ENCODE measurements at places on chromosomes 13 and 19.
A peak's percentile ranks its signal among the peaks of the same experiment; 100 is the strongest.

GRCh38 chr13:24866488-24866887 is 102.5 kb downstream of the RNF17 start:
- no peak for DNase-seq

DNA sequence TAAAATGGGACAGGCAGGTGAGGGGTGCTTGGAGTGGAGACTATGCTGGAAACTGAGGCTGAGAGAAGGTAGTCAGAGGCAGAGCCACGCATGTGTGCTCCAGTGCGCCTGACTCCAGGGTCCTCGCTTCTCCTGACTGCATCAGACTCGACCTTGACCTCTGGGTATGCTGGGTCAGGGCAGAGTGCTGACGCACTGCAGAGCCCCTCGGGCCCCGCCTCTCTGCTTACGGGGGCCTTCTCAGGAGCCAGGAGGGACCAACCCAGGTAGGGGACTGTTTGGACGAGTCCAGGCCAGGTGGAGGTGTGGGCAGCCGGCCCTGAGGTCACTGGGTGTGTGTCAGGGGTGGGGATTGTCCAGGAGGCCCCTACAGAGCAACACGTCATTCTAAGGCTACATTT is 22.9 kb upstream of the SLC7A10 start:
- no peak for DNase-seq

DNA sequence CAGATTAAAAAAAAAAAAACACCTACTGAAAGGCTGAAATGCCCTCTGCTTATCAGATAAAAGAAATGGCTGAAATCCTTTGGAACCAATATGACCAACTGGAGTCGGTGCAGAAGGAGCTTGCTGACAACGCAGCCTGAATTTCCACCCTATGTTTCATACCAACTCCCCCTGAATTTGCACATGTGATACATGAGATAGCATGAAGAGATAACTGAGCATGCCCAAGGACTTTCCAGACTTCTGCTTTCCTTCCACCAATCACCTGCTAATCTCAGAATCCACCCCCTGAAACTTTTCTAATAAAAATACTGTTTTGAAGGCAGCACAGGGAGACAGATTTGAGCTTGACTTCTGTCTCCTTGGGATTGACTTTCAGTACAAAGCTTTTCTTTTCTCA is 32.2 kb upstream of the WDFY2 start:
- DNase-seq: no peak

DNA sequence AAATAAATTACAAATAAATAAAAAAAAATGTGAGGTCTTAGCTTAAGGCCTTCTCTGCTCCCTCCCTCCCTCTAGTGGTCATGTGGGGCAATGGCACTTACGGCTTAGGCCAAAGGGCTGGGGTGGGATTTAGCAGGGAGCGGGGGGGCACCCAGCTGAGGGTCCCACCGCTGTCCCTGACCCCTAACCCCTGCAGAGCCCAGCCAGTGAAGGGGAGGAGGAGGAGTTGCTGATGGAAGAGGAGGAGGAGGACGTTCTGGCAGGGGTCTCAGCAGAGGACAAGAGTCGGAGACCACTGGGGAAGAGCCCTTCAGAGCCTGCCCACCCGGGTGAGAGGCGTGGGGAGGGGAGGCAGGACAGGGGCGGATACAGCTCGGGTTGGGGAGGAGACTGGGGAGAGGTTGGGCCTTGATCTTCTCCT is 9.3 kb downstream of the MPND start:
- peak; percentile 73 for DNase-seq

DNA sequence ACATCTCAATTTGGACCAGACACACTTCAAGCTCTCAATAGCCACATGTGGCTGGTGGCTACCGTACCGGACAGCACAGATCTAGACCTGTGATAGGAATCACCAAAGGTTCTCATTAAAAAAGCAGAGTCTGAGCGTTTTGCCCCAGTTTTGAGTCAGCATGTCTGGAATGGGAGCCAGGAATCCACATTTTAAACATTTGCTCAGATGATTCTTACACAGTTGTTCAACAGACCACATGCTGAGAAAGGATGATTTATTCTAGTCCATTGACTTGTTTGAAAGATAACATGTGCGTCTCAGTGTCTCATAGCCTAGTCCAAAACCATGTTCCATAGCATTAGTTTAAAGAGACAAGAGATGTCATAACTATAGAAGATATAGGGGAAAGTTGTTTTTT is 53.4 kb downstream of the FLT3 start:
- no peak for DNase-seq

DNA sequence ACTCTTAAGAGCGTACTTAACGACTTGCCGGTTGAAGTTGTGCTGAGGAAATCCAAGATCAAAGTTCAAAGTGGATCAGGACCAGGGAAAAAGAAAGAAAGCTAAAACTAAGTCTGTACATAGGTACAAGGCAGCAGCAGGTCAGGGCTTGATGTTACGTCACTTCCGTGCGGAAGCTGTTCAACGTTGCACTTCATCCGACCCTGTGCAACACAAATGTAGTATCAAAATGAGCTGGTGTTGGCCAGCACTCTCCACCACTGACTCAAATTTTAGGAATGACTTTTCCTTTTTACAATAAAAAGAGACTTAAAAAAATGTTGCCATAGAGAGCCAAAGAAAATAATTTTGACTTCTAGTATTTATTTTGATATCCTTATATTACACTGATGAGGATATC is 1315.4 kb downstream of the EFNB2 start:
- DNase-seq: no peak

- no peak for DNase-seq
Measured at GRCh38 chr19:4606921-4607678, 32.2 kb upstream of the TNFAIP8L1 start.

DNA sequence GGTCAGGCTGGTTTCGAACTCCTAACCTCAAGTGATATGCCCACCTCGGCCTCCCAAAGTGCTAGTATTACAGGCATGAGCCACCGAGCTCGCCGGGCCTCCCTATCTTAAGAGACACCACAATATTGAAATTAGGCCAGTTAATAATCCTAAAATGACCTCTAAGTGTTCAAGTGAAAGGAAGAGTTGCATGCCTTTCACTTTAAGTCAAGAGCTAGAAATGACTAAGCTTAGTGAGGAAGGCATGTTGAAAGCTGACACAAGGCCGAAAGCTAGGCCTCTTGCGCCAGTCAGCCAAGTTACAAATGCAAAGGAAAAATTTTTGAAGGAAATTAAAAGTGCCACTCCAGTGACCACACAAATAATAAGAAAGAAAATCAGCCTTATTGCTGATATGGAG is 144.5 kb upstream of the FNDC3A start:
- no peak for DNase-seq

GRCh38 chr19:35601971-35602370 is 10.6 kb upstream of the HAUS5 start:
- DNase-seq: no peak

DNA sequence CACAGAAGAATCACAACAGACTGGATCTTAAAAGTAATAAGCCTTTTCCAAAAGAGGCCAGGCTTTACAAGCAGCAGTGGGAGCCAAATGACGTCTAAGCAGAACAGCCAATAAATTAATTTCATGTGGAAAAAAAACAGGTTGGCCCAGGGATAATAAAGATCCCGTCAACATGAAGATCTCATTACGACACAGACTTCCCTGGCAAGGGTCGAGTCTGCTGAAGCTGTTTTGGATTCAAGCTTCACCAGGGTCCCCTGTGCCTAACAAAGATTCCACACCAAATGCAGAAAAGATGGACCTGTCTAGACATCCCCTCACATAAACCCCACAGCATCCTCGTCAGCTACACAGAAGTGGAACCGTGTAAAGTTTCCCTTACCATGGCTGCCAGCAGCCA is 215.1 kb upstream of the ZNF507 start:
- DNase-seq: no peak

- no peak for DNase-seq
Measured at GRCh38 chr13:34863360-34864135, 78.5 kb upstream of the NBEA start.

- DNase-seq: no peak
Measured at GRCh38 chr19:45657520-45658167, 10.4 kb upstream of the GIPR start.

DNA sequence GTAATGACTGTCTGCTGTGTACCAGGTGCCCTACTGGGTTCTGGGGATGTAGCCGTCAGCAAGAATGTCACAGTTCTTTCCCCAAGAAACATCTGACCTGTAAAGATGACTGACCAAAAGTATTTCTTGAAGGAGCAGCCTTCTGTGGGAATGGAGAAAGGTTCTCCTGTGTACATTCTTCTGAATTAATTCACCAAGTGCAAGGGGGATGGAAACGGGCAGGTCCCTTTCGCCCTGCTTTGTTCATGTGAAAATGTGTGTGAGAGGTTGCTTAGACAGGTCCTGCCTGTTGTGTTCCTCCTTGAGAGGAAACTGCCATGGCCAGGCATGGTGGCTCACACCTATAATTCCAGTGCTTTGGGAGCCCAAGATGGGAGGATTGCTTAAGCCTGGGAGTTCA is 57.0 kb downstream of the SLC7A9 start:
- no peak for DNase-seq

- no peak for DNase-seq
Measured at GRCh38 chr13:109834973-109835720, 48.8 kb upstream of the IRS2 start.

DNA sequence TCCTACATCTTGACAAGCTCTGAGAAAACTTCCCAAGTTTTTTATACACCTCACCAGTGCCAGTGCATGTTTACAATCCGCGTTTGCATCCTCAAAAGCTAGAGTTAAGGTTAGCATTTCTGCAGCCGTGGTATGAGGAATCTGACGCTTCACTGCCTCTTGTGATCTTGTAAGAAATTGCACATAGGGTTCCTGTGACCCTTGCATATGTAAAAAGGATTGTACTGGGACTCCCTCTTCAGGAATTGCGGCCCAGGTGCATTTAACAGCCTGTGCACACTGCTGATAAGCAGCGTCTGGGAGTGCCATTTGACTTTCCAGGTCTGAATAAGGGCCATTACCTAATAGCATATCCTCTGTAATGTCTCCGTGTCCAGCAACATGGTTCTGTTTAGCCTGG is 15.3 kb downstream of the FPR3 start:
- no peak for DNase-seq

- DNase-seq: no peak
Measured at GRCh38 chr13:58085819-58086218, 454.3 kb downstream of the PCDH17 start.

- DNase-seq: peak; percentile 35
Measured at GRCh38 chr13:27339299-27339698, 68.7 kb downstream of the RASL11A start.

DNA sequence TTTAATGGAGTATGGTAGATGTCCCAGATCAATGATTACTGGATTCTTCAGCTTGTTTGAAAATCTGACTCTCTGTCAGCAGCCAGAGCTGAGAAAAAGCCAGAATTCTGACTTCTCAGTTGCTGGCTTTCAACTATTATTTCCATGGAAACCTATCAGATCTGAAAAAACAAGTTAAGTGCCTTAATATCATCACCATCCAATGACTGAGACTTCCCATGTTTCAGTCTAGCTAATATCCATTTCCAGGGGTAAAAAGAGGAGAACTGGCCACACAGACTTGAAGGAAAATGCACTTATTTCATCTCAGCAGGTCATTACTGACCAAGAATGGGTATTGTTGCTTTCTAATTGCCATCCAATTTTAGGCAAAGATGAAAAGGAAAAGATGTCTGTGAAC is 75.2 kb downstream of the TNFSF11 start:
- no peak for DNase-seq

- DNase-seq: no peak
Measured at GRCh38 chr13:84118839-84119409, 236.7 kb upstream of the SLITRK1 start.

DNA sequence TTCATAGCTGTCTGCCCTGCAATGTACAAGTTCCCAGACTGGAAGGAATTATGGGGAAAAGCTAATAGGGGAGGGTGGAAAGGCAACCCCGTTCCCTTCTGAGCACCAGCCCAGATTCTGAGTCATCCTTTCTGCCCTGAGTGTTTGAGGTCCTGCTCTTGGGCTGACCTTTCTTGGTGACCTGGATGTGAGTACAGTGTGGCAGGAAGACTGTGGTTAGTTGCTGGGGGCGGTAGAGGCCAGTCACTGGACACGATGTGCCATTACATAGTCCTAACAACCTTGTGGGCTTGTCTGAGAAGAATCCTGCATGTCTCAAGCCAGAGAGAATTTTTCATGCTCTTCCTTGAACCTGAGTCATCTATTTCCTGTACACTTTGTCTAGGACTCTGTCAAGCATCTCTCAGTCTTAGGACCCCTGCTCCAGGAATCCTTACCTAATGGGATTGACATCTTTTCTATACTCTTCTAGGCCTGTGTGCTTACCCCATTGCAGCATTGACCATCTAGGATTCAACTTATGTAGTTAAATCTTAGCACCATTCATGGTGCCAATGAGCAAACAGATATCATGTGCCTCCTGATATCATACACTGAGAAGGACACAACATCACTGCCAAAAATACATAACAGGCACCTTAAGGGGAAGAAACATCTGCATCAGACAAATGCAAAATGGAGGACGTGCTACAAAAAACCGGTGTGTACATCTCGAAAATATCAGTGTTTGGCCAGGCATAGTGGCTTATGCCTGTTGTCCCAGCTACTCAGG is 8.1 kb upstream of the ANGPTL4 start:
- DNase-seq: no peak

DNA sequence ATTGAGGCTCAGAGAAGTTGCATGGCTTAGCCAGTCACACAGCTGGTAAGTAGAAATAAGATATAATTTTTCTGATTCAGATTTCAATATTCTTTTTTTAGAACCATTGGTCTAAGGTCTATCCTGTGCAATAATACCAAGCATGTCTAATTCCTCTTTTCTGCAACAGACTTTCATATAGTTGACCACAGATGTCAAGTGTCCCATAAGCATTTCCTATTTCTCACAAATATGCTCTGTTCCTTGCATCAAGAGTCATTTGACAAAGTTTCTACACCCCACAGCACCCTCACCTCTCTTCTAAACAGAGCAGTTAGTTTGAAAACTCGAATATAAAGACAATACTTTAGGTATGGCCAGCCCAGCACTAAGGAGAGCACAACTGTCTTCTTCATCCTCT is 26.8 kb upstream of the SACS start:
- DNase-seq: no peak

DNA sequence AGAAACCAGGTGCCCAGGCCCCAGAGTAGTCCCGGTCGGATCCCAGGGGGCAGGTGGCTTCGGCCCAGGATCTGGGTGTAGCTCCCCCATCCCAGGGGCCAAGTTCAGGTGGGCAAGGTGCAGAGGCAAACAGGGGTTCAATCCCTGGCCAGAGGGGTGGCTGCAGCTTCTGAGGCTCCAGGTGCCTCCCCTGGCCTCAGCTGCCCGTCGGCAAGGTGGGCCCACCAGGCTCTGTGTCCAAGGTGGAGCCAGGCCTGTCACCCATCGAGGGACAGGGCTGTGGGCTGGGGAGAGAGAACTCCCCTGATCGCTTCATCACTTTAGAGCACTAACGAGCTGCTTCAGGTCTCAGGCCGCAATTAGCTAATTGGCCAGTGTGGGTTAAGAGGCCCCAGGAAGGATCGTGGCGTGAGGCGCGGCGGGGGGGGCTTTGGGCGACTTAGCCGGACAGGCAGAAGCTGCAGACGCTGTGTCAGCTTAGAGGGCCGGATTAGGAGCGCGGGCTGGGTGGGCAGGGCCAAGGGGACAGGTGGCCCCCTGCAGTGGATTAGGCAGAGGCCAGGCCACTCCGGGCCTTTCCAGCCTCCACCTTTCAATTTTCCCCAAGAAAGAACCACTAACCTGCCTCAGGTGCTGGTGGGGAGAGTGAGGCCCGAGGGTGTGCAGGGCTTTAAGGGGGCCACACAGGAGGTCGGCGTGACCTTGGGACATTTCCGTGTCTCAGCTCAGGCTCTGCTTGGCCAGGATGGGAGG is 2.8 kb upstream of the RAX2 start:
- DNase-seq: no peak

All from CD4-positive, alpha-beta T cell treated with Interleukin-17A for 1 hour (primary cell).